ENCODE measurements at places on chromosomes 3 and 15. TPM values are rescaled to one million over a fixed set of nuclear protein-coding genes. Genes with fewer than 3 reads are reported as not detected.

The PTX3 gene
- total RNA-seq, result 11.5 TPM

The SIDT1 gene
- 2.1 TPM for total RNA-seq

The CPEB1 gene
- total RNA-seq, result 0.52 TPM

The CHL1 gene
- total RNA-seq, result 9.9 TPM

The ACOX2 gene
- 14.6 TPM for total RNA-seq

The ZBBX gene
- not detected for total RNA-seq

The WWTR1 gene
- total RNA-seq, result 34.4 TPM

The PROS1 gene
- 19.3 TPM for total RNA-seq

The GP5 gene
- under 0.01 TPM for total RNA-seq
